ENCODE measurements at places on chromosomes 6 and 20.

DNA sequence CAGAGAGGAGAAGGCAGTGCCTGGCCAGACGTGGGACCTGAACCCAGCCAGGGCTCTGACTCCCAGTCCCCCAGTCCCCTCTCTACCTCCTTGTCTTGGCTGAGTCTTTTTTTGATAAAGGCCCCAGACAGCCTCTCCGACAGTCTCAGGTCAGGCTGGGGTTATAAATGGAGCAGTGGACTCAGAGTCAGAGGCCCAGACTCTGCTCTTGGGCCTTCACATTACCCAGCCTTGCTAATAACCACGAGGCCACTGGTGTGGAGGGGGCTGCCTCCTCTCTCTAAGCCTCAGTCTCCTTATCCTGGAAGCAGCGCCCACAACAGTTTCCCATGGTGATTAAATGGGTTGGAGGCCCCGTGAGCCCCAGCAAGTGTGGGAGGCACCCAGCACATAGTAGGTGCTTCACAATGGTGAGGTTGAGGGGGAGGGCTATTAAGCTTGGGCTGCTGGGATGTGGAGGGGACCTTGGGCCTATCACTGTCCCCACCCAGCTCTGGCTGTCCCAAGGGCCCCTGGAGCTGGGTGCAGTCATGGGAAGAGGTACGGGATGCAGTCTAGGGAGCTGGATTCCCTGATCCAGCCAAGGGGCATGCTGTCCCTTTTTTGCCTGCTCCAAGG, 35.7 kb downstream of the TGM2 start:
- no peak for DNase-seq

GRCh38 chr20:60095456-60095855, 137.2 kb downstream of the CDH26 start:
- DNase-seq: no peak

- DNase-seq: no peak
These were observed 98.0 kb upstream of the SCP2D1 start for GRCh38 chr20:18715564-18715963.

- DNase-seq: no peak
These were observed 1192.4 kb upstream of the CITED2 start for GRCh38 chr6:140566781-140567277.

- DNase-seq: no peak
These were observed 177.8 kb upstream of the ARID1B start for GRCh38 chr6:156599366-156599765.

DNA sequence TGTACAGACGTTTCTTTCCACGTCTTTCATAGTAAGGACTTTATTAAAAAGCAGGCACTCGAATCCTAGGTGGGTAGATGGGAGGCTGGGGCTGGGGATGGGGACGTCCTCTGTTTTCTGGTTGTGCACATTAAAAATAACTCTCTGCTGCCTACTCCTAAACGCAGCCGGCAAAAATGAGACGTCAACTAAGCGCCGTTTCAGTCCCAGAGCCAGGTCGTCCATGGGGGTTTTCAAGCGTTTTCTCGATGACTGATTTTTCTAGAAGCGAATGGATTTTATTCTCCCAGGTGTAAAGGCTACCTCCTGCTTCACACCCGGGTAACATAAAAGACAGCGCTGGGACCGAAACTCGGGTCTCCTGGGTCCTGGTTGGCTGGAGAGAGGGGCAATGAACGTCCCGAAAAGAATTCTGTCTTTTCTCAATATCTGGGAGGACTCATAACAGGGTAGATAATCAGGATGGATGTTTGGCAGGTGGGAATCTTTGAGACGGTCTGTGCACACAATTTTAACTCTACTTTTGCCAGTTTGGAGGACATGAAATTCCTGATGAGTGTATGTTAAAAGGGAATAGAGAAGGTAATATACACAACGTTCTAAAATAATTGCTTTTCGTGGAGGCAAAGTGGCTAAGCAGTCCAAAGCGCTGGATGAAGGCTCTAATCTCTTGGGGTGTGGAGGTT, 25.2 kb downstream of the GPX6 start:
- DNase-seq: no peak

DNA sequence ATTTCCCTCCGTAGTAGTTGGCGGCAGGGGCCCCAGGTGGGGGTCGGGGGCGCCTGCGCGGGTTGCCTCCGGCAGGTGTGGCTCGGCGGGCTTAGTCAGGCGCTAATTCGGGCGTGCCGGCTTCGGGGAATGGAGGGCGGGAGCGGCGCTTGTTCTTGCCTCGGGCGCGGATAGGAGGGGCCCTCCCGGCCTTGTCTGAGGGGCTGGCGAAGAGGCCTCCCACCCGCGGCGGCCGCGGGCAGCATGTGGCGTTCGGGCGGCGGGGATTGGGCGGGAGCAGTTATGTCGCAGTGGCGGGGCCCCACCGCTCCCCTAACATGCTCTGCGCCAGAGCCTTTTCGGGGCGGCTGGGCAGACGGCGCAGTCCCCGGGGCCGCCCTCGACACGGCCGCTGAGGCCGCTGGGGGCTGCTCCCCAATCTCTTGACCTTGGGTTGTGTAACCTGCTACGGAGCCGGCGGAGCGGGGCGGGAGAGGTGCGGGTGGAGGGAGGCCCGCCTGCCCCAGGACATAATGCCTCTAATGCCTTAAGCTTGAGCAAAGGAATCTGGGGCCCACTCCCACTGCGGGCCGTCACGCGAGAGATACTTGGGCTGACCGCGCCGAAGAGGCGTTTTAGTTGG, 1.1 kb downstream of the AMD1 start:
- peak; percentile 72 for DNase-seq

DNA sequence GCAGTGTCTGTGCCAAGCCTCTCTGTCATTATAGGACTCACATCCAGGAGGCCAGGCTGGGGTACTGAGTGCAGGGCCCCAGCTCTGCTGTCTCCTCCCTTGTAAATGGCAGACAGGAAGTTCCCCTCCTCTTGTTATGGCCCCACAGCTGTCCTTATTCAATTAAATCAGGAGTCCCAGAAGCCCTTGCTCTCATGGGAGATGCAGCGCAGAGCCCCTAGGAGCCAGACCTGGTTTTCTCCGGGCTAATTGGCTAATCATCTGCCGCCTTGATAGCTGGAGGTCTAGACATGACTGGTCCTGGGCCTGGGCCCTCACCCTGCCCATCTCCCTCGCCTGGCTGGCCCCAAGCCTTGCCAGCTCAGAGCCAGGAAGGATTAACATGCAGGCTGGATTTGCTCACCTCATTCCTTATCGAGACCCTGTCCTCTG, 172.0 kb downstream of the VEGFA start:
- DNase-seq: no peak

DNA sequence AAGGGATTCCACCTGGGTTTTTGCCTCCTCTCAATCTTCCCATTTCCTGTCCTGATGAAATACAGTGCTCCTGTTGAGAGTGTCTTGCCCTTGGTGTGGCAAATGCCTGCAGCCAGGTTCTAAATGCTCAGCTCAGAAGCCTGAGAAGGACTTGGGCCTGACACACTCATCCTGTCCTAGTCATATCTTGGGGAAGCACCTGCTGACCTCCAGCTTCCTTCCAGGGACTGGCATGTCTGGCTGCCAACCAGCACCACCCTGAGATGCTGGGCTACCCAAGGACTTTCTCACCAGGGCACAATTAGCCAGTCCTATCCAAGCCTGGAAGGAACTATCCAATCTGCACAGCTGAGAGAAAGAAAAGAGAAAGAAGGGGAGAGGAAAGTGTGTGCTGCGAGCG, 43.4 kb downstream of the LRFN2 start:
- DNase-seq: no peak

GRCh38 chr20:49892817-49893216, 22.5 kb downstream of the SPATA2 start:
- no peak for DNase-seq

- DNase-seq: no peak
These were observed 14.6 kb upstream of the MRPS18A start for GRCh38 chr6:43702171-43702533.

GRCh38 chr20:45037635-45038034, 63.3 kb downstream of the KCNS1 start:
- no peak for DNase-seq

- DNase-seq: no peak
These were observed 28.3 kb upstream of the CD83 start for GRCh38 chr6:14089224-14089623.

- DNase-seq: peak; percentile 23
These were observed at the start of gene CLIC5 for GRCh38 chr6:46015119-46015968. CLIC5 (minus strand) TSS chr6:46015860; CDS start chr6:46015542, 318 bp downstream.

DNA sequence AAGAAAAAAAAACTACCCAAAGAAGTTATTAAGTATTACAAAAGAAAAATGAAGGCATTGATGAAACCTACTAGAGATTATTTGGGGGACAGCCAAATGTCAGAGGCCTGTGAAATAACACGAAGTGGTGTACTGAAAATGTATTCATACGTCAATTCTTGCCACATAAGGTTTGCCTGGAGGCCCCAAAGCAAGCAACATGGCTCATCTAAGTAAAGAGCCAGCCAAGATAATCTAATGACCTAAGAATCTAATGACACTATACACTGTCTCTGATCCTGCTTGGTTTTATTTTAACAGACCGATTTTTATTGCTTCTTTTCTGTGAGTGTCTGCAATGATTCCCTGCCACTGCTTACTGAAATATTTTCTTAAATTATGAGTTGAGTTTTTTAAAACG, 34.7 kb downstream of the FILIP1 start:
- no peak for DNase-seq

GRCh38 chr20:13927171-13927570, 63.2 kb downstream of the SEL1L2 start:
- DNase-seq: no peak

DNA sequence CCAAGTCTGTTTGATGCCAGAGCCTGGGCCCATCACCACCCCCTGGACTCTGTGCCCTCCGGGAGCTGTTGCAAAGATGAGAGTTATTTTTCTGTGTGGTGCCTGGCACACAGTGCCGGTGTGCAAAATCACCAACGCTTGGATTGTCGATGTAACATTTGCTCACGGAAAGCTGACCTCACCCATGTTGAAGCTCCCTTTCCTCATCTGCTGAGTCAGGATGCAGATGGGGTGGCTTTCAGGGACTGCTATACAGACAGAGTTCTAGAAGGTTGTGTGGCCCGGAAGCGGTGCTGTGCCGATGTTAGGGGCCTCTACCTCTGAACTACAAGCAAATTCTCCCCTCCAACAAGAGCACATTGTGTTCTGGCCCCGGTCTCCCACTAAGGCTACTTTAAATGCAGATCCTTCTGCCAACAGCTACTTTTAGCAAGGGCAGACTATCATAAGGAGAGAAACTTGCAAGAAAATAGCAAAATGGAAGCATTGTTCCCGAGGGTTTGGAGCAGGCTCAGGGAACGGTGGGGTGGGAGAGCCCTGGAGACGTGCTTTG, 34.0 kb downstream of the EYA2 start:
- no peak for DNase-seq

- no peak for DNase-seq
These were observed 161.8 kb upstream of the KCNK16 start for GRCh38 chr6:39484276-39484675.

- DNase-seq: no peak
These were observed 14.3 kb upstream of the ID1 start for GRCh38 chr20:31590717-31591225.

- DNase-seq: no peak
These were observed 74.4 kb downstream of the SH3BGRL2 start for GRCh38 chr6:79705456-79705995.

Data from central memory CD4-positive, alpha-beta T cell (primary cell).